ENCODE measurements at places on chromosomes 6 and 20. TPM values are rescaled to one million over a fixed set of nuclear protein-coding genes. Genes with fewer than 3 reads are reported as not detected.

Gene BPIFB4
- polyA plus RNA-seq, result 0.06 TPM

- no peak for DNase-seq
These were observed 67.3 kb downstream of the SLC22A23 start for GRCh38 chr6:3389390-3390167.

- no peak for DNase-seq
These were observed 25.4 kb upstream of the BHLHE23 start for GRCh38 chr20:63032026-63032800.

Gene CST3
- polyA plus RNA-seq, result 1,484 TPM

Gene FAXC
- polyA plus RNA-seq, result 28.0 TPM

- no peak for DNase-seq
These were observed 37.7 kb downstream of the KCNQ2 start for GRCh38 chr20:63434599-63435378.

DNA sequence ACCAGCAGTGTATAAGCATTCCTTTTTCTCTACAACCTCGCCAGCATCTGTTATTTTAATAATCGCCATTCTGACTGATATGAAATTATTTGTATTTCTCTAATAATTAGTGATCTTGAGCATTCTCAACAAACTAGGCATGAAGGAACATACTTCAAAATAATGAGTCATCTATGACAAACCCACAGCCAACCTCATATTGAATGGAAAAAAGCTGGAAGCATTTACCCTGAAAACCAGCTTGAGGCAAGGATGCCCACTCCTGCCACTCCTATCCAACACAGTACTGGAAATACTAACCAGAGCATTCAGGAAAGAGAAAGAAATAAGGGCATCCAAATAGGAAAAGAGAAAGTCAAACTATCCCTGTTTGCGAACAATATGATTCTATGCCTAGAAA is 390.6 kb upstream of the ID4 start:
- no peak for DNase-seq

Gene ABT1
- polyA plus RNA-seq, result 19.6 TPM

Gene SUN5
- not detected for polyA plus RNA-seq

Data from urinary bladder (tissue), 4 donors.